ENCODE measurements at places on chromosomes 11 and 22.

- DNase-seq: peak; percentile 10
Measured at GRCh38 chr11:104093426-104094280, 57.2 kb downstream of the DDI1 start.

- no peak for DNase-seq
Measured at GRCh38 chr22:46060292-46061123, 83.5 kb upstream of the WNT7B start.

DNA sequence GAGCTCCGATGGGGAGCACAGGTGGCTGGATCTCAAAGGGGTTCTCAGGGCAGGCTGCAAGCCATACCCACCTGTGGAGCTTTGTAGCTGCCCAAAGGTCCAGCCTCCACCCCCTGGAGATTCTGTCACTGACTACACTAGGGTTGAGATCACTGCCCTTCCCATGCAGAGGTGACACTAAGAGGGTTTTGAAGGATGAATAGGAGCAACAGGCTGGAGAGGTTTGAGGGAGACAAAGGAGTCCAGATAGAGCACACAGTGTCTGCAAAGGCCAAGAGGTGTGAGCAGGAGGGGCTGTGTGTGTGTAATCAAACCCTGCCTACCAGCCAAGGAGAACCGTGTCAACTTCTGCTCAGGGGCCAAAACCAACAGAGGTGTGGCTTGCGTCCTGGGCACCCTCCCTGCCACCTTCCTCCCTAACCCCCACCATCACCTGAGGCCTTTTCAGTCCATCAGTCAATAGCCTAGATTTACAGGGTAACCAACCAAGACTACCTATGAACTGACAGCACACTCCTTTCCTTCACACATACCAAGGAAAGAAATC lies 43.0 kb upstream of the WNT11 start:
- DNase-seq: no peak

DNA sequence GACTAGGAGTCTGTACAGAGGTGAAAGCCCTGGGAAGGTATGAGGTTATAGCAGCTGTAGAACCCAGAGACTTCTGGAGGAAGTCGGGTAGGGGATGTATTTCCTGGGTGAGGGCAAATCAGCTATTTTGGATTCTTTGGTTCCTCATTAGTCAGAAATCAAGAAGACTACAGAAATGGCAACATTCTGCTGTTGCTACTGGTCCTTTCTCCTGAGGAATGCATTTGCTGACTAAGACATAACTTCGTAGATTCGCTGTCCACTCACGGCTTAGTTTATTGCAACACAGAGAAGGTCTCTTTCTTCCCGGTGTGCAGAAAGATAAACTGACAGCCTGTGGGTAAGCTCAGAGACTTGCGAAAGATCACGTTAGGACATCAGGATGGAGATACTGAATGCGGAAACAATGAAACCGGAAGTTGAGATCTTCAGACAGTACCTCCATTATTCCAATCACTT lies 25.3 kb upstream of the SESN3 start:
- peak; percentile 99 for DNase-seq

DNA sequence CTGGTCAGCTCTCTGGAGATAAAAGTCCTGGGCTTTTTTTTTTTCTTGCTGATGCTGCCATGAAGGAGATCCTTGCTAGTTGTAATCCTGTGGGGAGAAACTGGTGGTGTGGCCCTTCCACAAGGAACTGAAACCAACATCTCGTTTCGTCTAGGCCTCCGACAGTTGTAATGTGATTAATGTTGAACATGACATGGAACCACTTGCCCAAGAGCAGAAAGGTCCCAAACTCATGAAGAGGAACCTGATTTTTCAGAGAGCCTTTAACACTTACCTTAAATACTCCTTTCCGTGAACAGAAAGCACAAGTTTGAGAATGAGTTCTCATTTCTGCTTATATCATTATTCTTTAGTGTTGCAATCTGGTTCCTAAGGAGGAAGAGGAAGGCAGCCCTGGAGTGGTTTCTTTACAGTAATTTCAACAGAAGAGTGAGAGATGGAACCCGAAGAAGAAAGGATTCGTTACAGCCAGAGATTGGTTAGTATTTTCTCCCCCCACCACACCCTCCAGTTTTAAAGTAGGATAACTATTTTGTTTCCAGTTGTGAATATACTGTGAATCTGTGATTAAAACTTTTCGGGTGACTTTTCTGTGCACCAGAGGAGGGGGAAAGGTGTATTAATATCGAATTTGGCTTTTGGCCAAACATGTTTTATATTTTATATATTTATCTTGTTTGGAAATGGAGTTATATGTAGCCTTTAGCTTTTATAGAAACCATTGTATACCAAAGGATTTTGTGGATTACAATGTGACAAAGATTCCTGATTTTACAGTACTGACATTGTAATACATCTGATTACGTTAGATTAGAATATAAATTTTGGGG lies 2.0 kb downstream of the KDM2A start:
- peak; percentile 99 for DNase-seq

- no peak for DNase-seq
Measured at GRCh38 chr11:94088906-94089305, 39.7 kb upstream of the PANX1 start.

GRCh38 chr11:19777039-19777376 lies 64.4 kb downstream of the NAV2 start:
- no peak for DNase-seq

GRCh38 chr11:31337806-31338205 lies 31.7 kb downstream of the DCDC1 start:
- DNase-seq: no peak

GRCh38 chr11:90135016-90135415 lies 553 bp downstream of the NAALAD2 start:
- no peak for DNase-seq

GRCh38 chr22:35638001-35638400 lies 10.2 kb upstream of the APOL6 start:
- no peak for DNase-seq

GRCh38 chr11:132186699-132187098 lies 816.3 kb downstream of the NTM start:
- no peak for DNase-seq

DNA sequence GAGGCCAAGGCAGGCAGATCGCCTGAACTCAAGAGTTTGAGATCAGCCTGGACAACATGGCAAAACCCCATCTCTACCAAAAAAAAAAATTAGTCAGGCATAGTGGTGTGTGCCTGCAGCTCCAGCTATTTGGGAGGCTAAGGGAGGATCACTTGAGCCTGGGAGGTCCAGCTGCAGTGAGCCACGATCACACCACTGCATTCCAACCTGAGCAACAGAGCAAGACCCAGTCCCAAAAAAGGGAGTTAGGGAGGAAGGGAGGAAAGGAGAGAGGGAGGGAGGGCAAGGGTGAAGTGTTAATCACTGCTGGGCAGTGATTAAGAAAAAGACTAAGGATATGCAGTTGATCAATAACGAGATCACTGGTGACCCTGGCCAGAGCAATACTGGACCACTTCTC lies 56.0 kb upstream of the APOA1 start:
- DNase-seq: no peak

DNA sequence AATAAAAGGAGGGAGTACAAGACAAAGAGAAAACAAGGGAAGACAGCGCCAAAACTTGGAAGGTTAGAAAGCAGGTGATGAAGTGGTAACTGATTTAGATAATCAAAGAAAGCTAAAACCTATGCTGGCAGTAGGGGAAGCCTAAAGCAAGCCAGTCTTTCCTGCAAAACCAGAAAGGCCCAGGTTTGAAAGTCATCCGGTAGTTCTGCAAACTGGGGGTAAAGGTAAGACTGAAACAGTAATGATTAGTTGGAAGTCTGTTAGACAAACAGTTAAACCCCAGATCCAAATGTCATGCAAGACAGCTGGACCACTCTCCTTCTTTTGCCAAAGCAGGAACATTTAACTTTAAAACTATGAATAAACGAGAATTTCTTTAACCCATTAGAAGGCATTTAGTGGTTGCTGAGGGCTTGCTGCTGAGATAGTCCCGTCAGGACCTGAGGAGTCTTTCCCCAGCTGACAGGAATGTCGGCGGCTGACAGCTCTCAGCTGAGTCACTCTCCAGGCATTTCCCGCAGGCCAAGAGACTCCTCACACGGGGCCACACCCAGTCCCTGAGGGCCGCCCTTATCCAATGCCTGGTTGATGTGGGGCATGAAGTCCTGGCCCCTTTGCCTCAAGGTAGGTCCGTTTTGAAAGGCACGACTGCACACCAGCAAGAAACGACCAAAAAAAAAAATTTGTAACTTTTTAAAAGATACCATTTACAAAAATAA lies 36.3 kb upstream of the CFAP300 start:
- DNase-seq: no peak

- DNase-seq: no peak
Measured at GRCh38 chr11:12478743-12479142, 101.4 kb downstream of the PARVA start.

DNA sequence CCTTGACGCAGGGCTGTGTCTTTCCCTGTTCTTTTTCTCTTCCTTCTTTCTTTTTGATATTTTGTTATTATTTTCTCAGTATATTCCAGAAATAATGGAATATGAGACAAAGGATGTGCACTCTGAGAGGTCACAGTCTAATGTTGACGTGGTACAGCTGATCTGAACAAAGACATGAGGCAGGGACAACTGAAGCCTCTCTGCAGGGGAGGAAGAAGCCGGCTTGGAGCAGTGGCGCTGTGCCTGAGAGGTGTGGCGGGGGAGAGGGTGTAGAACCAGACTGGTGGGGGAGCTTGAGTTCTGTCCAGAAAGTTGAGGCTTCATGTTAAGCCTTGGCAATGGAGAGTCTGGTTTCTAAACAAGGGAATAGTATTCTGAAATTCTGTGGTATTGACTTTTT lies 34.7 kb downstream of the ADAMTS15 start:
- no peak for DNase-seq

- no peak for DNase-seq
Measured at GRCh38 chr22:28402539-28402938, 277.1 kb downstream of the TTC28 start.

DNA sequence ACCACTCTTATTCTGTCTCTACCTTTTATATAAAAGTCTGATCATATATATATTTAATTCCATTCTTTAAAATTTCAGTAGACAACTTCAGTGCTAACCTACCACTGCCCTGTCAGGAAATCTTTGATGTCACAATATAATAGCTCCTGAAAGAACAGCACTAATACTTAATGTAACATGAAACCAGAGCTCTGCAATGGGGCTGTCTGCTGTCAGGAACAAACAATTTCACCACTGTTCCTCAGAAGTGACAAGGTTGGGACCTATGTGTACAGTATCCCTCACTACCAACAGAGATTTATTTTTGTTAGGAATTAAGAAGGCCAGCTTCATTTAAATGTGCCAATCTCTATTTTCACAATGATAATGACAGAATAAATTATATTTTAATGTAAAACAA lies 165.5 kb upstream of the C11orf58 start:
- DNase-seq: no peak

DNA sequence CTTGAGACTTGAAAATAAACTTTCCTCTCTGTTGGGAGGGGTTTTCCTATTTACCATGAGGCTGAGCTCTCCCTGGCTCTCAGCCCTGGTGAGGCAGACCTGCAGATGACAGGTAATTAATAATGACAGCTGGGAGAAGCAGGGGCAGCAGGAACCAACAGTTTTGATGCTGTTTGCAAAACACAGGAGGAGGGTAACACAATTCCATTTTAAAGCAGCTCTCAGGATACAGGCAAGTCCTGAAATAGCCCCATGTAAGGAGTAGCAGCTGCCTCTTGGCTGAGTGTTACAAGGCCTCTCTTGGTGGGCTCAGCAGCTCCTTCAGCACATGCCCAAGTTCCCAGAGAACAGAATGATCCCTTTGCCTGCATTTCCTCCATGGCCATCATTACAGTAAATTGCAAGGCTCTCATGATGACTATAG lies 13.3 kb downstream of the PARVA start:
- DNase-seq: no peak

DNA sequence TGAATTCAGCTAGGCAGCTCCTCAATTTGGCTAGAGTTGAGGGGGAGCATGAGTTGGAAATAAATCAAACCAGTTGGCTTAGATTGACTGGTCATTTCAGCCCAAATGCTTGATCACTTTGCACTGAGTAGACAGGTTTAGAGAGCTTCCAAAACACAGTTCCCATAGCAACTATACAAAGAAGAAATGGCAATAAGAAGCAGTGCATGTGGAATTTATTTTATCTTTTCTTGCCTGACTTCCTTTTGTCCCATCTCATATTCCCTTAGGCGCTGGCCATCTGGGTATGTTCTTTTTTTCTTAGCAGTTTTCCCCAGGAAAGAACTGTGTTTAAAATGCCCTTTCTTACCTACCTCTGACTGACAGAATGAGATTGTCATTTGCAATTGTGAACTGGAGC lies 38.7 kb upstream of the C11orf87 start:
- no peak for DNase-seq

DNA sequence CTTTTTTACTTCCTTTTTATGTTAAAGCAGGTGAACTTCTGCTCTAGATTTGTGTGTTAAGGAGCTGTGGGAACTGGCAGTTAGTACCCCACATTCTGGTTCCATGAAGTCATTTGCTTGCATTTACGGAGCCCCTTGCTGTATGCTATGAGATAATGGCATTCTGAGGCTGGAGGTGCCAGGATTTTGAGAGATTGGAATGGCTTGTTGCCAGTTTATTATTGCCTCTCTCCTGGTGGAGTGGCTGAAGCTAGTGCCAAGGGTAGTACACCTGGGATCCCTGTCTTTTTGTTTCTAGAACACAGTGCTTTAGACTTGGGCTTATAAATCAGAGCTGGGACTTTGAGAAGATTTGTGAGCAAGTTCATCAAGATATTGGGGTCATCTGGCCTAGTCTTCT lies 73.8 kb downstream of the STIM1 start:
- DNase-seq: no peak

- DNase-seq: peak; percentile 28
Measured at GRCh38 chr11:115500547-115501501, 3.4 kb downstream of the CADM1 start.

DNA sequence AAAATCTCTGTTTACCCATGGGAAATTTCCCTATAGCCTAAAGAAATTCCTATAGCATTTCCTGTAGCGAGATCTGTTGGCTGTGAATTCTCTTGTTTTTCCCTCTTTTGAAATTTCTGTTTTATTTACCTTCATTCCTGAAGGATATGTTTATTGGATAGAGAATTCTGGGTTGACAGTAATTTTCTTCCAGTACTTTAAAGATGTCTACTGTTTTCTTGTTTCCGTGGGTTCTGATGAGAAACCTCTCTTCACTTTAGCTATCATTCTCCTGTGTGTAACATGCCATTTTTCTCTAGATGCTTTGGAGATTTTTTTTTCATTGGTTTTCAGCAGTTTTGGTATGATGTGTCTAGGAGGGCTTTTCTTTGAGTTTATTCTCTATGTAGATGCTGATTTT lies 77.5 kb upstream of the SORL1-AS1 start:
- DNase-seq: no peak

- DNase-seq: no peak
Measured at GRCh38 chr22:35605851-35606481, 11.2 kb downstream of the MB start.

- DNase-seq: no peak
Measured at GRCh38 chr11:120635136-120635810, 123.7 kb downstream of the GRIK4 start.

GRCh38 chr11:36512016-36512415 lies 1.9 kb upstream of the TRAF6 start:
- no peak for DNase-seq

GRCh38 chr11:2140411-2141400 lies 1.5 kb upstream of the IGF2 start:
- no peak for DNase-seq
